Astrocyte (in vitro differentiated cells and primary cell): ENCODE measurements at places on chromosomes 6 and 20. TPM values are rescaled to one million over a fixed set of nuclear protein-coding genes. Genes with fewer than 3 reads are reported as not detected.
A peak's percentile ranks its signal among the peaks of the same experiment; 100 is the strongest.

DNA sequence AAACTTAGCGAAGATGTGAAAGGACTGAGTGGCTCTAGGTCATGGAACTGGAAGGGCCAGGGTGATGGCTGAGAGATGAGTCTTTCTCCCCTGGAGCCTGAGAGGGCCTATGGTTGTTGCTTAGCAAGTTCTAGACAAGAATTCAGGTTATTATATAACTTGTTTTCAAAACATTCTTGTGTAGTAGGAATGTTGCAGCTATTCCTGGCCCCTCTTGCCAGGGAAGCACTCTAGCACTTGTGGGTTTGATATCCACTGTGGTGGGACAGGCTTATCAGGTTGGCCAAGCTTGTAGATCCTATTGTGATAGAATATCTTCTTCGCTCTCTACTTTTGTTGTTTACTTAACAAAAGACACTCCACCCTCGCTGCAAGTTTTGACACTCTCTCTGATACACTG is 211.8 kb upstream of the CITED2 start:
- DNase-seq = no peak

DNA sequence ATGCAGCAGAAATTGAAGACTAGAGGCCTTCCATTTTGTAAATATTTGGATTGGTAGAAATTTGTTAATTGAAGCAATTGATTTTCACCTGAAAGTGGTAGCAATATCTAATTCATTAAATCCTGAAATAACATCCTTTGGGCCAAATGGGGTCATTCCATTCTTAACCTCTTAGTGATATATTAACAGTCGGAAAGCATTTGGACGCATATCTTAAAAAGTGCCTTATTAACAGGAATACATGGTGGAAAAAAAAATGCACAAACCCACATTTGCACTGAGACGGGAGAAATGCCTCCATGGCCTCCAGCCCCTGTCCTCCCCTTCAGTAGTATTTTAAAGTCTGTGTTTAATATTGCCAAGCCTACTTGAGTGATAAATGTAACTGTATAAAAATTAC is 205.5 kb downstream of the TFAP2B start:
- DNase-seq = no peak

DNA sequence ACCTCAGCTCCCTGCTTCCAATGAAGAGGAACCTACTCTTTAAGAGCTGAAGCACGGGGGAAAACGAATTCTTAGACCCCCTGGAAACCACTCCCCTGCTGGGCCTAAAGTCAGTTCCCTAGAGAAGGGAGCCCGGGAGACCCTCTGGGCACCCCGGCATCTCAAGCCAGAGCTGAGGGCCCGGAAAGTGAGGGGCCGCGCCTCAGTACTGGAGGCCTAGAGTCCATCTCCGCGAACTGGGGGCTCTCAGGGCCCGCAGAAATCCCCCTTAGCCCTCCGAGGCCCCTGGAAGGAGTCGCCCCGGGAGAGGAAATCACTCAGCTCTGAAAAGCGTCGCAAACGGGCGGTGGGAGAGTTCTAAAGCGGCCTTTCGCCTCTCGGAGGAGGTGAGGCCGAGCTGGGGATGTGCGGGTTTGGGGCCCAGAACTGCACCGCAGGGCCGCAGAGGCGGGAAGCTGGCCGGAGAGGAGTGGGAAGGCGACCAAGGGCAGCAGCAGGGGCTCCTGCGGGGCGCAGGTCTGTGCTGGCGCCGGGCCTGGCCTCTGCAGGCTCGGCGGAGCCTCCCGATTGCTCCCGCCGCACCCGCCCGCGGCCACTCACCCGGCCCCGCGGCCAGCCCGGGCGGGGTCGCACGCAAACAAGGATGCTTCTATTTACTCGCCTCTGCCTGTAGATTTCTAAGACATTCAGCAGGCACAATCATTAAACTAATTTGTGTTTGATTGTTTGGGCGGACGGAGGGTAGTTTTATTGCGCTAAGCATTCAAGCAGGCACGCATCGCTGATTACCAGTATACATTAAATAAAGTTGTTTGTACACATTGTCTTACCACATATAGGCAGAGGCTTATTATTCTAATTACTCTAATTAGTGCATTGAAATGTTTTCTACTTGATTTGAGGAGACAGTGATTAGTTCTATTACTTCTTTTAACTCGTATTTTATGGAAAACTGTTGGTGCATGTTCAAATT is 9.2 kb downstream of the POU3F2 start:
- peak; percentile 8 for DNase-seq

GRCh38 chr20:34331838-34332237 is 28.7 kb upstream of the AHCY start:
- DNase-seq = no peak

DNA sequence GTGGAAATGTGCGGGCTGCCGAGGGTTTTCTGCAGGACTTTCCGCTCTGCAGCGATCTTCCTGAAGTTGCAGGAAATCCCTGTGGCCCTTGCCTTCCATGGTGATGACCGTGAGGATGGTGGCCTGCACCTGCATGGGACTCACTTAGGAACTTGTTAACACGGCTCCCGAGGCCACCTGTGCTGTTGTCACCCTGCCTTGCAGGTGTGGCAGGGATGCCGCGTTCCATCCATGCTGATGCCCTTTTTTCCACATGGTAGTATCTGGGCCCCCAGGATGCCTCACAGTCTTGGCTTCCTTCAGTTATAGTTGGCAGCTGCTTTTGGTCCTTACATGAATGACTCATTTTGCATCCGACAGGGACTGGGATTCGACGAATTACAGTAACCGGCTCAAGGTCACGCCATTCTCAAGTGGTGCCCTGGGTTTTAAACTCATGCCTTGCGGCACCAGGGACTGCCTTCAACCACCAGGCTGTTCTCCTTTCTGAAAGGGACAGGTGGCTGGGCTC is 37.2 kb downstream of the SYNJ2 start:
- peak; percentile 83 for DNase-seq

GRCh38 chr6:150444308-150444707 is 75.5 kb downstream of the IYD start:
- no peak for DNase-seq

GRCh38 chr6:23106951-23107350 is 537.6 kb downstream of the HDGFL1 start:
- peak; percentile 91 for DNase-seq

GRCh38 chr20:5001174-5002076 is at the start of gene SLC23A2:
SLC23A2 (minus strand) TSS chr20:5001510; CDS start chr20:4932562, 68,948 bp downstream.
- DNase-seq = peak; percentile 22

DNA sequence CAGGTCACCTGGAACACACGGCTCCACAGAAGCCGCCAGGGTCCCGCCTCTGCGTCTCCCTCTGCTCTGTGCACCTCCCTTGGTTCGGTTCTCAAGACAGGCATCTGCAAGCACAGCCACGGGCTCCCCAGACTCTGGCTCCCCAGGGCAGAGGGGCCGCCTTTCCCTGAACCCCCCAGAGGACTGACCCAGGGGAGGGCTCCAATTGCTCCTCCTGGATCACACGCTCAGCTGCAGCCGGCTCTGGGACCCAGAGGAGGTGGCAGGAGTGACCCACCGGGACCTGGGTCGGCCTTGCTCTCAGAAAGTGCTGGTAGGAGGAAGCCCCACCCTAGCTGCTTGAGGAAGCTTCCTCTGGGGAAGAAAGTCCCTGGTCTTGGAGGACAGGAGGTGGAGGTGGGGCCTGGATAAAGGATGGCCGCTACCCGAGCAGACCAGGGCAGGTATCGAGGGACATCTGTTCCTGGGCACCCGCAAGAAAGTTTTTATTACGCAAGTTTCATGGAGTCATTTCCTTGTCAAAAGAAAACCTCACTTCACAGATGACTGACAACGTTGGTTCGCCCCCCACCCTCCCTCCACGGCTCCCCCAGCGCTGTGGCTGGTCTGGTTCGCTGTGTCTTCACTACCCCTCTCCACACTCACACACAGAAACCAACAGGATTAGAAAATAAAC is 103.9 kb upstream of the AFDN start:
- DNase-seq = no peak

DNA sequence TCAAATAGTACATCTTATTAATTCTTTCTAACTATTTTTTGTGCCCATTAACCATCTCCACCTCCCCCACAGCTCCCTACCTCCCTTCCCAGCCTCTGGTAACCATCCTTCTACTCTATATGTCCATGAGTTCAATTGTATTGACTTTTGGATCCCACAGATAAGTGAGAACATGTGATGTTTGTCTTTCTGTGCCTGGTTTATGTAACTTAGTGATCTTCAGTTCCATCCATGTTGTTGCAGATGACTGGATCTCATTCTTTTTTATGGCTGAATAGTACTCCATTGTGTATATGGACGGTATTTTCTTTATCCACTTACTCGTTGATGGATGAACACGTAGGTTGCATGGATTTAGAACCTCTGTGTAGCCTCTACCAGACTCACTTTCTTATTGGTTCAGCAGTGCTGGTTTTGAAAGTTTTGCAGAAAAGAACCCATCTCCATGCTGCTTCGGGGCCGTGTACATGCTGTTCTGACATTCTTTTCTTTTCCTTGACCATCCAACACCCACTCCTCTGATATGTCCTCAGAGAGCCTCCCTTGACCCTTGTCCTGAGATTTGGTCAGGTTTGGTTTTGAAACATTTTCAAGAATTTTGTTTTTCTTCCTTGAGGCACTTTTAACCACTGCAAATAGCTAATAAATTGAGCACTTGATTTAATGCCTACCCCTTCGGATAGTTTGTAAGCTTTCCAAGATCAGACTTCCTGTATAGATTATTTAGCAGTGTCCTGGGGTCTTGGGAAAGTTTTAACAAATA is 231.2 kb upstream of the ZFP64 start:
- DNase-seq = no peak

DNA sequence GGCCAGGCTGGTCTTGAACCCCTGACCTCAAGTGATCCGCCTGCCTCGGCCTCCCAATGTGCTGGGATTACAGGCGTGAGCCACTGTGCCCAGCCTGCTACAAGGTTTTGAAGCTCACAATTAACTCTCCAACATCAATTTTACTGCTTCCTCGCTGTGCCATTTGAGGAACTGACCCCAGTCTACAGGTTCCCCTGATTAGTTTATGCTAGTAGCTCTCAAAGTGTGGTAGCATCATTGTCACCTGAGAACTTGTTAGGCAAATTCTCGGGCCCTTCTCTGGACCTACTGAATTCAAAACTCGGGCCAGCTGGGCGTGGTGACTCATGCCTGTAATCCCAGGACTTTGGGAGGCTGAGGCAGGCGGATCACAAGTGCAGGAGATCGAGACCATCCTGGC is 49.4 kb downstream of the MCUR1 start:
- no peak for DNase-seq

DNA sequence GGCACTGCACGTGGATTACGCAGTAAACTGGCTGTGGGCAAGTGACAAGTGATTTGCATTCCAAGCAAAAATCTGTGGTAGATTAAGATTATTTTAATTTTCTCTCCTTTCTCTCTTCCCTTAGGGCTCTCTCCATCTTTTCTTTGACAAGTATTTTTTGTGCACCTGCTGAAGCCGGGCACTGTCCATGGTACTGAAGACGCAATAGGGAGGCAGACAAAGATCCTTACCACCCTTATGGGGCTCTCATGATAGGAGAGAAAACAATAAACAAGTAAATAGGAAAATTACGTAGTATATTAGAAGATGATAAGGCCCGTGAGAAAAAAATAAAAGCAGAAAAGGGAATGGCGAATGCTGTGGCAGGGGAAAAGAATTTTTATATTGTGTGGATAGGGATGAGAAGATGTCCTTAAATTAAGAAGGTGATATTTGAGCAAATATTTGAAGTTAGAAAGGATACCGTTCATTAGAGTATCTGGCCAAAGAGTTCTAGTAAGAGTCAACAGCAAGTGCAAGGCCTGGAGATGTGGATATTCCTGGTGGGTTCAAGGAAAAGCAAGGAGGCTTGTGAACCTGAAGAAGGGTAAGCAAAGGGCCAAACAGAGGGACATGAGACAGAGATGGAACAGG is 146.0 kb downstream of the LAMP5 start:
- peak; percentile 1 for DNase-seq

- DNase-seq = no peak
Measured at GRCh38 chr20:61927193-61927825, 138.4 kb downstream of the TAF4 start.

GRCh38 chr6:21952367-21952766 is 344.5 kb downstream of the PRL start:
- no peak for DNase-seq

- no peak for DNase-seq
Measured at GRCh38 chr20:61886721-61887595, 178.7 kb downstream of the TAF4 start.

DNA sequence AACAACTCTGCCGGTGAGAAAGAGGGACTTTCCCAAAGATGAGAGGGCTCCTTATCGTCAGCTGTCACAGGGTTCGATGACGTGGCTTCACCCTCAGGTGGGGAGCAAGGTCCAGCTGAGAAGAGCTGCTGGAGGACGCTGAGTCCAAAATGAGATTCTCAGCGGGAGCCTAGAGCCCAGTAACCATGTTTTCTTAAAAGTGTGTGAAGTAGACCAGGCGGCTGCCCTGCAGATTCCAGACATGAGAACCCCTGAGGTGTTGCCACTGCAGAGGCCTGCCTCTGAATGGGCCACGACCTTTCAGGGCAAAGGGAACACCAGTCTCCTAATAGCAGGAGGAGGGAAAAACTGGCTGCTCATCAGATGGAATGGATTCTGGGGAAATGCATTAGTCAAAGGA is 375.1 kb downstream of the BTBD9 start:
- no peak for DNase-seq

GRCh38 chr6:135191508-135192255 is 10.6 kb downstream of the MYB start:
- DNase-seq = no peak

Gene PLAGL2
- 14.7 and 15.3 TPM in 2 replicates for total RNA-seq

Gene HSPA12B
- total RNA-seq = not detected in 2 replicates

Gene MRAP2
- total RNA-seq = 0.12 and 0.20 TPM in 2 replicates

Gene SNAP25
- 3.9 and 5.2 TPM in 2 replicates for total RNA-seq

Gene ZNF334
- 8.5 and 9.3 TPM in 2 replicates for total RNA-seq
